Fibroblast of skin of scalp (primary cell): ENCODE measurements at places on chromosomes 6 and 20.

DNA sequence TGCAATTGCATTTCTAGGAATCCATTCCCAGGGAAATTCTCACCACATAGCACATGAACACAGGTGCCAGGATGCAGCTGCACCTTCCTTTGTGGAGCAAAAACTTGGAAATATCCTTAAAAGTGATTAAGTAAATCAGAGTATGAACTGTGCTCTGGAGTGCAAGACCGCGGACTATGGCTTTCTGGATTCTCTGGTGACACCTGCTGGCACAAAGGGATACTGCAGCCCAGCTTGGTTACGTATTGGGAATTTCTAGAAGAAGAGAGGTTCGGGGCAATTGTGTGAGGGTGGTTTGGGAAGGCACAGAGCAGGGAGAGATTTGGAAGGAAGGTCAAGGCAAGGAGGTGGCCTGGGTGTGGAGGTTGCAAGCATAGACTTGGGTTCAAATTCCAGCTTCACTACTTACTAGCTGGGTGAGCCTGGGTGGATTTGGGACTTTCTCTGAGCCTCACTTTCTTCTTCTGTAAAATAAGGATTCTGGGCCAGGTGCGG is 15.9 kb upstream of the PEDS1 start:
- DNase-seq, result peak; percentile 73

DNA sequence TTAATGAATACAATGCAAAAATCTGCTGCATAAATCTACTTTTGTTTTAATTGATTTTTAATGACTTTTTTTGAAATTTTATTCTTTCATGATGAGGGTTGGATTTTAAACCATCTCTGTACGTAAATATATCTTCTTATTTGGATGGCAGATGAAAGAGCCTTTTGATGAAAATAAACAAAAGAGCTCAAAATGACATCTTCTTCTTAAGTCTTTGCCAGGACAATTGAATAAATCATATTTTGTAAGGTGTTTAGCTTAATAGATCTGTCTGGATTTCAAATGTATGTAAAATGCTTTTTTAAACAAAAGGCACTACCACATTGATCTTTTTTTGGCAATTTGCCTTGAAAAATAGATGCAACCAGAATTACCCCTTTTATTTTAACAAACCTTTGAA is 39.3 kb downstream of the KIF6 start:
- DNase-seq, result no peak

- DNase-seq, result no peak
Measured at GRCh38 chr6:119514345-119514744, 164.8 kb upstream of the MAN1A1 start.

DNA sequence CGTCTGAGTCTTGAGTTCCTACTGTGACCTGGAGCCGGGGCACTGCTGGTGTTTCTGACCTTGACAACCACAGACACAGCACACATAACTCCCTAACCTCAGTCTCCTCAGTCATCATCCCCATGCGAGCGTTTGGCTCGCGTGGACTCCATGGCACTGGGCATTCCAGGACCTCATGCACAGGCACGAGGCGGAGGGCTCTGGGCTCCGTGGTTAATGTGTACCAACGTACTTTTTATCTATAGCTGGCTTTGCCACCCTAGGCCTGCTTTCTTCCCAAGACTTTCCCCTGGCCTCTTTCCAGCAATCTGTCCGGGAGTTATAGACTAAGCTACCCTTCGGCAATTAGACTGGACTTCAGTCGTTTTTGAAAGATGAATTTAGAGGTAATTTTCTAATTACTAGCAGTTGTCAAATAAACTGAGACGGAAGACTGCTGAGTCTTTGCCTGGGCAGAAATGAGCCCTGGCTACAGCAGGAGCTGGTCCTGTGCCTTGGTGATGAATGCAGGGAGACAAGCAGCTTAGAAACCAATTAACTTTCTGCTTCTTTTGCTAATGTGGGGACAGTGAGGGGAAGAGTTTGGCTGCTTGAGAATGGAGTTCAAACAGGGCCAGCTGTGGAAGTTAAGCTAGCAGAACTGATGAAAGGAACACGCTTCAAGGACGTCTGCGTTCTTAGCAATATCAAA is 16.1 kb upstream of the CTCFL start:
- DNase-seq, result no peak

GRCh38 chr6:29965873-29966601 is 23.7 kb downstream of the HLA-A start:
- peak; percentile 29 for DNase-seq

DNA sequence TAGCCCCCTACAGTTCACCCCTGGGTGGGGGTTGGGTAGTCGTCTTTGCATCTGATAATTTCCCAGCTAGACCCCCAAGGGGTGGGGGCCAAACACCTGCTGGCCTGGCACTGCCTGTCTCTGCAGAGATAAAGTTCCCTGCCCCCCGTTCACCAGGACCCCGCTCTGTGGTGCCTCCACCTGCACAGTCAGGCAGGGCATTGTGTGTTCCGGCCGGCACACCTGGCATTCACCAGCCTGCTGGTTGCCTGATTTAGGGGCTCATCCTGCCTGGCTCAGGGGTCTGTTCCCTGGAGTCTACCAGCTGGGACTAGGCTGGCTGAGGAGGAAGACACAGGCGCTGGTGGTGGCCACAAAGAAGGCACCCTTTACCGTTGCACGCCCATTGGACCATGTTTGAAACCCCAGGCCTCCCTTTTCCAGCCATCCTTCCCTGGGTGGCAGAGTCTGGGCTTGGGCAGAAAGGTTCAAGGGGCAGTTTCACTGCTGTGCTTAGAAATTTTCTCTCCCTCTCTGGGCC is 30.8 kb upstream of the SCRT2 start:
- DNase-seq, result no peak
